Activated naive CD4-positive, alpha-beta T cell treated with anti-CD3 and anti-CD28 coated beads, Interleukin-2, amount 10 ng/mL, durations not matched to agents 7 days and 5 days (primary cell): ENCODE measurements at places on chromosomes 7 and 10.

DNA sequence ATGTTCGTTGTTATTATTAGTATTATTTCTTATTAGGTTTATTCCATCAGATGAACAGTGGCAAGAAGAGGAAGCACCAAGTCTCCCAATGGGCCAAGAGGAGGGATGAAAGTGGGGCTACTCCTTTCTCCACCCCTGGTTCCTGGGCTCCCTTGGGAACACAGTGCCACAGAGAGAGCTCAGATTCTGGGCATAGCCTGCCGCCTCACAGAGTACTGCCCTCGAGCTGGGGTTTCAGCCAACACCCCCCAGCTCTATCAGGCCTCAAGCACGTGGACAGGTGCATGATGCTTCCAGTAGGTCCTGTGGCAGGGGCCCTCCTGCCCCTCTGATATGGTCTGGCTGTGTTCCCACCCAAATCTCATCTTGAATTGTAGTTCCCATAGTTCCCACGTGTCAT lies 103.6 kb upstream of the RNF32 start:
- no peak for DNase-seq

GRCh38 chr7:17094963-17095574 lies 203.4 kb upstream of the AHR start:
- DNase-seq, result no peak

DNA sequence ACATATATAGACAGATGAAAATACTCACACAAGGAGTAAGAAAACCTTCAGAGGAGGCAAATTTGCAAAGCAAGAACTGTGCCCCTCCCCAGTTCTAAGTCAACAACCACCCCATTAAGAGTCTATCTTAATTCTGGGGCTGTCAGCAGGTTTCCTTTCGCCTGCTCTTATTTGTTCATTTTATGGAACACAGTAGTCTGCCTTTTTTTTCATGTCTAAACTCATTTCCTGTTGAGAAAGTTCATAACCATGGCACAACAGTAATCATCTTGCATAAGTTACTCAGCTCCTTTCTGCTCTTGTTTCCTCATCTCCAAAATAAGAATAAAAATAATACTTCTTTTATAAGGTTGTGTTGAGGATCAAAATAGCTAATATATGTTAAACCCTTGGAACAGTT lies 25.8 kb upstream of the AMPH start:
- DNase-seq, result no peak

GRCh38 chr10:25865267-25865666 lies 68.8 kb upstream of the MYO3A start:
- no peak for DNase-seq

DNA sequence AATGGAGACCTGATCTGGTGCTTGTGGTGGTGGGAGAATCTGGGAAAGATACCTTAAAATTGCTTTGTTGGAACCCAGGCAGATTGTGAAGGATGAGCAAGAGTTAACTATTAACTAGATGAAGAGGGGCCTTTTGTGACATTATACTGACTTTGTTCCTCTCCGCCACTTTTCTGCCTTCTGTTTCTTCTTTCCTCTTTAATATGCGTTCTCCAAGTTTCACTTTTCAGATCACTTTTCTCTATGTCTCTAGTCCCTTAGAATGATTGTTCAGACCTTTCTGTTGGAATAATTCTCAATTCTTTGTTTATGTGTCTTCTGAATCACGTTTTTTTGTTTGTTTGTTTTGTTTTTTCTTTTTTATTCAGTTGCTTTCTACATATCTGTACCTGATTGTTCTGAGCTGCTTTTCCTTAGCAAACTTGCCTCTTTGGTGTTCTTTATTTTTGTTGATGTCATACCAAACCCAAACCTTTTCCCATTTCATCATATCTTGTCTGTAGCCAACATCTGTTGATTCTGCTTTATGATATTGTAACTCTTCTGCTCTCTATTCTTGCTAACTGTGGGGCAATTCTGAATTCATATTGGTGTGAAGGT lies 2.8 kb downstream of the BMPR1A start:
- no peak for DNase-seq

DNA sequence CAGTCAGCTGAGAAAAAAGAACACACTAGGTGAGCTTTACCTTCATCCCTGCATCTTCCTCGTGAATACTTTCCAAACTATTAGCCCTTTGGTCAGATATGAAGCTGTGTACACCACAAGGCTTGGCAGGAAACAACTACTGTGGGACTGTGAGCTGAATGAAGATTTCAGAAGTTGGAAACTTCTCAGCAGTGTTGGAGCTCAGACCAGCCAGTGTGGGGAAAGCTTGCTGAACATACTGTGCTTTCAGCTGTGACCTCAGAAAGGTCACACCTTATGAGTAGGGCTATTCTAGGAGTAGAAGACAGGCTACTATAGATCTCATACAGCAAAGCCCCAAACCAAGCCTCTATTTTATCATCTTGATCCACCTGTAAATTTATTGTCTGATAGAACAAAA lies 123.6 kb downstream of the EXOC4 start:
- no peak for DNase-seq
